Activated naive CD4-positive, alpha-beta T cell treated with anti-CD3 and anti-CD28 coated beads, Interleukin-2, amount 10 ng/mL, durations not matched to agents 5 hours and 36 hours (primary cell): ENCODE measurements at places on chromosomes 12 and 14. TPM values are rescaled to one million over a fixed set of nuclear protein-coding genes. Genes with fewer than 3 reads are reported as not detected.

Gene CLMN
- total RNA-seq = 1.4 TPM

Gene KRT72
- 5.6 TPM for total RNA-seq

Gene KCNH5
- total RNA-seq = not detected

Gene NRXN3
- total RNA-seq = not detected

Gene ZBTB42
- 5.6 TPM for total RNA-seq

Gene SLC10A1
- not detected for total RNA-seq

Gene FAR2
- total RNA-seq = 21.0 TPM

Gene AICDA
- 0.82 TPM for total RNA-seq

Gene AMDHD1
- total RNA-seq = 0.40 TPM

Gene SMIM41
- total RNA-seq = 0.15 TPM

Gene PARP11
- 32.7 TPM for total RNA-seq
